ENCODE measurements at places on chromosomes 1 and 21. TPM values are rescaled to one million over a fixed set of nuclear protein-coding genes. Genes with fewer than 3 reads are reported as not detected.

DNA sequence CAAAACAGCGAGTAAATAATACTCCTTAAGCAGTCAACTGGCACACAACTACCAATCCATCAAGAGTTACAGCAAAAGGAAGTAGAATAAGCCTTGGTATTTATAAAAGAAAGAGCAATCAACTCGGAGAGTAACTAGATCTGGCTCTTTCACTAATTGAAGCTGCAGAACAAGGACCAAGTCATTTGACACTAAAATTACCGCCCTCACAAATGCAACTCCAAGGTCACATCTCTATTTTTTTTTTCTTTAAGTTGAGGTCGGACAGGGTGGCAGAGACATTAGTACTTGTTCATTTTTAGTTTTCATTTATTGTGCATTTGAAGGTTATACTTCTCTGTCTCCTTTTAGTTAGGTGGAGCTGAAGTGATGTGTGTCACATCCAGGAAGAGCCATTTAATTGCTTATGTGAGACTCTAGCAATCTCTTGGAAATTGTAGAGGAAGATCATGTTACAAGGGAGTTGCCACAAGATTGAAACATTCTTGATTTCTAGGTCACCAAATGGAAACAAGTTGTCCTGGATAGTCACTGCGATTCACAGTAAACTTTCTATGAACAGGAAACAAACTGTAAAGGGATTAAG is 138.1 kb upstream of the ADAMTS5 start:
- DNase-seq, result no peak

DNA sequence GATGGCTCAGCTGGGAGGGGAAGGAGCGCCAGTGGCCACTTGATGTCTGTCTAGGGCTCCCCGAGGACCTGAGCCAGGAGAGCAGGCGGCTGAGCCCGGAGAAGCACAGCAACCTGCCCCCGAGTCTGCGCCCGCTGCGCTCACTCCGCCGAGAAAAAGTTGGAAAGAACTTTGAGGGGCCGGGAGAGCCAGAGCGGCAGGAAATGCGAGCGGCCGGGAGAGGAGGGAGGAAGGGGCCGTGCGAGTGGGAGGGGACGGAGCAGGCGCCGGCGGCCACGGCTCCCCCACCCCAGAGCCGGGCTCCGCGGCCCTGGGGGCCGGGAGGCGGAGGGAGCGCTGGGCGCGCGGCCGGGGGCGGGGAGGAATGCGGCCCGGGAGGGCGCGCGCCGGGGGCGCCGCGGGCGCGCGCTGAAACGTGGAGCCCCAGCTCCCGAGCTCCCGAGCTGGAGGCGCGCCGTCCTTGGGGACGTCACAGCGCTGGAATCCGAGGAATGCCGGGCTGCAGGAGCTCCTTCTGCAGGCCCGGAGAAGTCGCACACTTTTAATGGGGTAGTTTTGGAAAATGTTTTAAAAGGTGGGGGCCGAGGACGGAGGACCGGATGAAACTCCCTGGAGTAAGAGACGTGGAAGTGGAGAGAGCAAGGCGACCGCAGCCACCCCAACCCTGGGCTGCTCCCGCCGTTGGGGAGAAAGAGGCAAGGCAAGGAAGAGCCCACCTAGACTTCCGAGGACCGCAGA is at the start of gene PTPN14:
TSS of gene PTPN14 (minus strand) at position 167 of the 738 bp plus-strand sequence. CDS start 86,799 bp downstream, outside the sequence.
- DNase-seq, result peak; percentile 95

- DNase-seq, result no peak
These were observed 385.6 kb upstream of the PKN2 start for GRCh38 chr1:88298506-88298905.

- no peak for DNase-seq
These were observed 46.1 kb downstream of the GRIK1 start for GRCh38 chr21:29893687-29894086.

- DNase-seq, result no peak
These were observed 4.9 kb upstream of the TTLL10 start for GRCh38 chr1:1168451-1169411.

The KRTAP19-1 gene
- total RNA-seq, result not detected

The MMP23B gene
- total RNA-seq, result 17.6 TPM

The FCRL6 gene
- total RNA-seq, result 0.45 TPM
